ENCODE measurements at places on chromosomes 12 and 14.
A peak's percentile ranks its signal among the peaks of the same experiment; 100 is the strongest.

DNA sequence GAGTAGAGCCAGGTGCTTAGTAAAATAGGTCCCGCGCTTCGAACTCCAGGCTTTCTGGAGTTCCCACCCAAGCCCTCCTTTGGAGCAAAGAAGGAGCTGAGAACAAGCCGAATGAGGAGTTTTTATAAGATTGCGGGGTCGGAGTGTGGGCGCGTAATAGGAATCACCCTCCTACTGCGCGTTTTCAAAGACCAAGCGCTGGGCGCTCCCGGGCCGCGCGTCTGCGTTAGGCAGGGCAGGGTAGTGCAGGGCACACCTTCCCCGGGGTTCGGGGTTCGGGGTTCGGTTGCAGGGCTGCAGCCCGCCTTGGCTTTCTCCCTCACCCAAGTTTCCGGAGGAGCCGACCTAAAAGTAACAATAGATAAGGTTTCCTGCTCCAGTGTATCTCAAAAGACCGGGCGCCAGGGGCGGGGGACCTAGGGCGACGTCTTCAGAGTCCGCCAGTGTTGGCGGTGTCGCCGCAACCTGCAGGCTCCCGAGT, 3.6 kb downstream of the SSTR1 start:
- DNase-seq: no peak

- no peak for DNase-seq
Observed at GRCh38 chr12:13242936-13243335, 46.4 kb downstream of the EMP1 start.

DNA sequence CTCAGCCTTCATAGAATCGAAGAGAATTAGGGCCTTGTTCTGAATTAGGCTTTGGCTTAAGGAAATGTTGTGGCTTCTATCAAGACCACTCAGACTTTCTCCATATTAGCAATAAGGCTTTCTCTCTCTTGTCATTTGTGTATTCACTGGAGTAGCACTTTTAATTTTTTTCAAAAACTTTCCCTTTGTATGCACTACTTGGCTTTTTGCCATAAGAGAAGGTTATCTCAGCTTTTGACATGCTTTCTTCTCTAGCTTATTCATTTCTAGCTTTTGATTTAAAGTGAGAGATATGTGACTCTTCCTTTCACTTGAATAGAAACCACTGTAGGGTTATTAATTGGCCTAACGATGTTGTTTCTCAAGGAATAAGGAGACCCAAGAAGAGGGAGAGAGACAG, 244.2 kb downstream of the GPHN start:
- no peak for DNase-seq

DNA sequence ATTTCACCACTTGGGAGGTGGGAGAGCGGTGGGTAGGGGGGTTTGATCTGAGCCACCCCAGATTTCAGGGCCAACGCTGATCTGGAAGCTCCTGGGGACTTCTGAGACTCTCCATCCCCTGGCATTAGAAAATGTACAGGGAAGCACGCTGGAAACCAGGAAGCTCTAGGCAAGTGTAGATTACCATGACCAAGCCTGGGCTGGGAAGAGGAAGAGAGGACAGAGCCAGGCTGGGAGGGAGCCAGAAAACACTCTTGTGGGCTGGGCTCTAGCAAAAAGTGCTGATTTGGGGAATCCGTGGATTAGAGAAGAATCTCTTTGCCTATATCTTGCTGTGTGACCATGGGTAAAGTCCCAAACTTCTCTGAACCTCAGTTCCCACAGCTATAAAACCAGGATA, 236.7 kb downstream of the BCL11B start:
- DNase-seq: no peak

- DNase-seq: no peak
Observed at GRCh38 chr12:116466536-116466935, 92.6 kb upstream of the MAP1LC3B2 start.

DNA sequence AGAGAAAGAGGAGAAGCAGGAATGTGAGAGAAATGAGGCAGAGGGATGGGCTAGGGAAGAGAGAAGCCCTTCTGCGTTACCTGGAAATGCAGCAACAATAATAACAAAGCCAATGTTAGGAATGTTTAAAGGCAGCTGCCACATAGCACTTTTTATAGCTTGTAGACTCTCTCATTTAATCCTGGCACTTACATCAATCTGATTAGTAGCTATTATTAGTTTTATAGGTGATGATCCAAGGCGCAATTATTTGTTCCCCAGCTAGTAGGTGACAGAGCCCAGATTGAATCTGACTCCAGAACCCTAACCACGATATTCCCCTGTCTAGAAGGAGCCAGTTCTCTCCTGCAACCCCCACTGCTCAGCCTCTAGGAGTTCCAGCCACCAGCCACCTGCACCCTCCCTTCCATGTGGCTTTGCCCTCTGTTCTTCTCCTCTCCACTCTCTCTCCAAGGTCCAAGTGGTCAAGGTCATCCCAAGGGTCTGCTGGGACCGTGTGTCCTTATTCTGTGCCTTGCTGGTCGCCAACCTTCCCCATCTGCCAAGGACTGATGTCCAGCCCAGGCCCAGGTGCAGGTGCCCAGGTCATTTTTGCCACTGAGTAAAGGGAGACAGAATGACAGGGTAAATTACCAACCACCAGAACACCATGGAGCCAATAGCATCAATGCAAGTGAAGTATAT, 29.4 kb upstream of the CIPC start:
- DNase-seq: no peak

DNA sequence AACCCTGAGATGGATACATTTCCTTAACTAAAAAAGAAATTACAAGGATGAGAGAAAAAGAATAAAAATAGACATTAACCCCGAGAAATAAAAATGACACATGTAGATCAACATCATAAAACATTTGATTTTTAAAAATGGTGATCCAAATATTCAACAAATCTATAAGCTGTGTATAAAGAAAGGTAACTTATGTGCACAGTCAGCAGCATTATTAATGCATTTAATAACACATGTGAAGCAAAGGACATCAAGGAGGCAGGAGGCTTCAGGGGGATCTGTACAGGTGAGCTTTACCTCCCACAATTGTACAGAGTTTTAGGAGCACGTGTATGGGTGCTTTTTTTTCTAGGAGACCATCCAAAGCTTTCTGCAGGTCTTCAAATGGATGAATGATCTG, 76.1 kb downstream of the MED13L start:
- DNase-seq: no peak

GRCh38 chr12:50197297-50197727, 30.1 kb upstream of the CERS5 start:
- DNase-seq: peak; percentile 4

GRCh38 chr12:13209436-13210235, 13.1 kb downstream of the EMP1 start:
- no peak for DNase-seq

DNA sequence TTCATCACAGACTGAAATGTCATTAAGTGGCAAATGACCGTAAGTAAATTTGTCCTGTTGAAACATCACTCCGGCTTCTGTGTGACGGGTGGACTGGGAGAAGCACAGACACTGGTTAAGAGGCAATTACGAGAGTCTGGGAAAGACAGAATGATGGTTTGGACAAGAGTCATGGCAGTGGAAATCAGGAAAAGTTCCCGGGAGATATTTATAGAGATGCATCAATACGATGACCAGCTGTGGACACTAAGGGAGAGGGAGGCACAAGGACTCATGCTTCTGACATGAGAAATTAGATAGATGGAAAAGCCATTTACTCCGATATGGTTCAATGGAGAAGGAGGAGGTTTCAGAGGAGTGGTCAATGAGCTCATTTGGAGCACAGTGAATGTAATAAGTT, 27.3 kb downstream of the CKAP4 start:
- no peak for DNase-seq

GRCh38 chr12:123671876-123672275, 963 bp downstream of the TCTN2 start:
- DNase-seq: no peak

DNA sequence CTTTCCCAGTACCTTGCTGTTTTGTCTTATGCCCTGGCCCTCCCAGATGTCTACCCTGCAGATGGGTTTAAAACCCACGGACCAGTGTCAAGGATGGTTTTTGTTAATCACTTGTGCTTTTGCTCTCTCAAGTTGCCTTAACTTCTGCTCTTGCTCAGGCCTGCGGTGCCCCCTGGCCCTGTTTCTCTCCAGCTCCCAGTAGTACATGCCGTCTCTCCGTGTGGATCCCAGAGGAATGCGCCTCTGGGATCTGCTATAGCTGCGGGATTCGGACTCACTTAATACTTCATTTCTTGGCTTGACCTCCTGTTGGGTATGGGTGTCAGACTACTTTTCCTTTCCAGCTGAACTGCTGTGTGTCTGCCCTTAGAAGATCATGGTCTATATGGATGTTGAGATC, 14.5 kb downstream of the PLEKHG3 start:
- no peak for DNase-seq

DNA sequence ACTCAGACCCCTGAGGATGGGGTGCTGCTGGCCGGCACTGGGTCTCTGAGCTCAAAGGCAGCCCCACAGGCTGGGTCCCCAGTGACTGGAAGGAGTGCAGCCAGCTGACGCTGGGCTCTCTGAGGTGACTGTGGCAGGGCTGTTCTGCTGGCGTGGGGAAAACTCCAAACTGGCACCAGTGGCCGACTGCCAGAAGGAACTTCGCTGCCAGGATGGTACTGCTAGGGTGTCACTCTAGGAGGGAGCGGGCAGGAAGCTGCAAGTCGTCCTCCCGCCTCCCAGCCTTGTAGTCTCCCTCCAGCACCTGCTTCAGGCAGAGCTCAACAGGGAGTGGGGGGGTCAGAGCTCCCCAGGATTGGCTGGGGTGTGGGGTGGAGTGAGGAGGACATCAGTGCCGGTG, 41.3 kb downstream of the CDC42BPB start:
- DNase-seq: no peak

Measured in NCI-H1436 (cell line).